ENCODE measurements at places on chromosomes 3 and 15. TPM values are rescaled to one million over a fixed set of nuclear protein-coding genes. Genes with fewer than 3 reads are reported as not detected.

GALNT15 gene
- total RNA-seq: 0.10 TPM

GRCh38 chr3:56928379-56929068, 126.8 kb upstream of the ARHGEF3 start:
- no peaks in the 10 kb centered on the region for H3K36me3 ChIP-seq
- no peak for DNase-seq
- H3K27ac ChIP-seq: no peak overlapping the region

DNA sequence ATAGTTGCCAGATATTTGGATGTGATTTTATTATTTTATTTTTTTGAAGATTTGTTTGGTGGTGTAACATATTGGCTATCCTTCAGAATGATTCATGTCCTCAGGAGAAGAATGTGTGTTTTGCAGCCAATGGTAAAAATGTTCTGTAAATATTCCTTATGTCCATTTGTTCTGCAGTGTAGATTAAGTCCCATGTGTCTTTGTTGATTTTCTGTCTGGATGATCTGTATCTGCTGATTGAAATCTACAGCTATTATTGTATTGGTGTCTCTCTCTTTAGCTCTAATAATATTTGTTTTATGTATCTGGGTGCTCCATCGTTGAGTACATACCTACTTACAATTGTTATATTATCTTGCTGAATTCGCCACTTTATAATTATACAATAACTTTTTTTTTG, 1641.7 kb downstream of the OTOL1 start:
- no peak overlapping the region for H3K27ac ChIP-seq
- no peak for DNase-seq
- H3K4me3 ChIP-seq: no peak overlapping the region

- no peak for DNase-seq
- no peaks in the 10 kb centered on the region for H3K27me3 ChIP-seq
- H3K4me3 ChIP-seq: no peak overlapping the region
Measured at GRCh38 chr3:2375376-2375775, 276.7 kb downstream of the CNTN4 start.

DNA sequence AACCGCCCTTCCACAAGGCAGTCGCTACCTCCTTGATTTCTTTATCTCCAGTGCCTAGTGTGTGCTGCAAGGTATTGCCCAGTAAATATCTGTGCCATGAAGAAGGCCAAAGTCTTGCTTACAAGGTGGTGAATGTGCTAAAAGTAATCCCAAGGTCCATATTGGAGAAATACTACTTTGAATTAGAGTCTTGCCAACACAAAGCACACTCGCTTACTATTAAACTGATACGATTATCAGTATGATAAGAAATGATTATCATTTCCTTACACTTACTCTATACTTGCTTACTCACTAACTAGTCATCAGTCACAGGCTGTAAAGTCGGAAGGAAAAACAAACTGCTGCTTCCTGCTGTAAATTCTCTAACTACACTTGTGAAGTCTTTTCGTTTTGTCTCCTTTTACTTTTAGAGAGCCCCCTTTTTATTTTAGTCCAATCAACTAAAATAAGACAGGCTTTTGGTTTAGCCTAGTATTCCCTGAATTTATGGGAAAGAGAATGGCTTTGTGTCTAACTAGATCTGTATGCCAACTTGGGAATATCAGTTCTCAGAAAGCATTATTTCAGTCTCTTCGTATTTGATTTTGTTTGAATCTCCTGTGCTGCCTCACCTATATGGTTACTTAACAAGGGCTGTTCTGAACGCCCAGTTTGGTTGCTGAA, 107.1 kb upstream of the TSC22D2 start:
- peak; percentile 80 for DNase-seq
- no peaks in the 10 kb centered on the region for H3K27me3 ChIP-seq
- no peaks in the 10 kb centered on the region for H3K36me3 ChIP-seq
- peaks cover 37% of the 10 kb centered on the region for H3K4me1 ChIP-seq
- H3K27ac ChIP-seq: peak overlapping the region; percentile 96
- peak overlapping the region; percentile 12 for H3K4me3 ChIP-seq

DAZL gene
- total RNA-seq: not detected

GRCh38 chr3:10955711-10956453, 36.7 kb upstream of the SLC6A1 start:
- H3K27me3 ChIP-seq: no peaks in the 10 kb centered on the region
- no peak overlapping the region for H3K4me3 ChIP-seq
- H3K27ac ChIP-seq: no peak overlapping the region
- no peaks in the 10 kb centered on the region for H3K36me3 ChIP-seq

DNA sequence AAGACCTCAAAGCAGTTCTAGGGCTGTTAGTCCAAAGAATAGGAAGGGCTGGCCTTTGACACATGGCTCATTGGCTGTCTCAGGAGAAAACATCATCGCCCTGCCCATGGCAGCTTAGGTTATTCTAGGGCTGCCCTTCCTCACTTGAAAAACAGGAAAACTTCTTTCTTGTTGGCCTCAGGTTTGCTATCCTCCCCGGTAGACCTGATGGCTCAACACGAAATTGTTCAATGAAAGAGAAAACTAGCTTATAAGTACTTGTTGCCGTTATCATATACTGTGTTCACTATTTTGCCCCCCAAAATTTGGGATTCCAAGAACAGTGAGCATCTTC, 602 bp upstream of the SLTM start:
- no peaks in the 10 kb centered on the region for H3K27me3 ChIP-seq
- H3K27ac ChIP-seq: peak overlapping the region; percentile 98
- no peak for DNase-seq
- peaks cover 14% of the 10 kb centered on the region for H3K36me3 ChIP-seq
- H3K4me3 ChIP-seq: peak overlapping the region; percentile 94

GRCh38 chr3:87354398-87354797, 78.0 kb upstream of the POU1F1 start:
- no peak overlapping the region for H3K4me3 ChIP-seq
- no peak for DNase-seq
- H3K36me3 ChIP-seq: no peaks in the 10 kb centered on the region
- peaks cover 2% of the 10 kb centered on the region for H3K4me1 ChIP-seq

DNA sequence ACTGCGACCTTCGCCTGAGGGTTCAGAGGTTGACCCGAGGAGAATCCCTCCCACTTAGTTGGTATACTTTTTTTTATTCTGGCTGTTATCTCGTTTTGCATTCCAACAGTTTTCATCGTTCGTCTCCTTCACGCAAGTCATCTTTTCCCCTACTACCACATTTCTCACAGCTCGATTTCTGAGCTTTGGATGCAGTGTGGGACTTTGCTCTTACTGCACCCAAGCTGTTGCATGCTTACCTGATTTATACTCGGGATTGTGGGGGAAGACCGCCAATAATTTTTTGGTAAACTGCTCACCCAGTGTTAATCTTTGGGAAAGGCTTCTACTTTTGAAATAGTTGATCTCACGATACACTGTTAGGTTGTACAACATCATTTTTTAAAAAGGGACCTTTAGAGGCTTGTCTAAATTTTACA, 702 bp downstream of the TBC1D23 start:
- peak overlapping the region; percentile 97 for H3K4me3 ChIP-seq
- no peaks in the 10 kb centered on the region for H3K36me3 ChIP-seq
- peaks cover 28% of the 10 kb centered on the region for H3K4me1 ChIP-seq
- H3K27ac ChIP-seq: peak overlapping the region; percentile 96
- DNase-seq: no peak

DNA sequence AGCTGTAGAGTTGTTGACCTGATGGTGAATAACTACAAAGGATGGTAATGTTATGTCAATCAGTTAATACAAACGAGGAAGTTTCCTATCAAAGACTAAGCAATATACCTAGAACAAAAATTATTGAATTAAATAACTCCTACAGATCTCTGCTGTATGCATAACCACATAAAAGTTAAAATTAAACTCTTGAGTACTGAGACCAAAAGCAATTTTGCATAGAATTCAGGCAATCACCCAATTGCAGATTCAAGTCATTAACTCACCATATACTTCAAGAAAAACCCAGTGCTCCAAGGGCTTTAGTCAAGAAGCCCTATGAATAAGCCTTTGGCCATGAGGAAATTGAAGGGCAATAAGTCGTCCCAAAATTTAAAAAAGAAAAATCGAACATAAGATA, 518.8 kb downstream of the MECOM start:
- 0 out of 2 replicates have a peak, but pooled peaks cover 3% of the 10 kb centered on the region for H3K36me3 ChIP-seq
- no peak for DNase-seq
- H3K4me1 ChIP-seq: peaks cover 22% of the 10 kb centered on the region
- H3K4me3 ChIP-seq: no peak overlapping the region

- no peak for DNase-seq
- H3K27me3 ChIP-seq: no peaks in the 10 kb centered on the region
- no peak overlapping the region for H3K4me3 ChIP-seq
- no peaks in the 10 kb centered on the region for H3K36me3 ChIP-seq
Measured at GRCh38 chr15:37801529-37801928, 132.9 kb upstream of the TMCO5A start.

DNA sequence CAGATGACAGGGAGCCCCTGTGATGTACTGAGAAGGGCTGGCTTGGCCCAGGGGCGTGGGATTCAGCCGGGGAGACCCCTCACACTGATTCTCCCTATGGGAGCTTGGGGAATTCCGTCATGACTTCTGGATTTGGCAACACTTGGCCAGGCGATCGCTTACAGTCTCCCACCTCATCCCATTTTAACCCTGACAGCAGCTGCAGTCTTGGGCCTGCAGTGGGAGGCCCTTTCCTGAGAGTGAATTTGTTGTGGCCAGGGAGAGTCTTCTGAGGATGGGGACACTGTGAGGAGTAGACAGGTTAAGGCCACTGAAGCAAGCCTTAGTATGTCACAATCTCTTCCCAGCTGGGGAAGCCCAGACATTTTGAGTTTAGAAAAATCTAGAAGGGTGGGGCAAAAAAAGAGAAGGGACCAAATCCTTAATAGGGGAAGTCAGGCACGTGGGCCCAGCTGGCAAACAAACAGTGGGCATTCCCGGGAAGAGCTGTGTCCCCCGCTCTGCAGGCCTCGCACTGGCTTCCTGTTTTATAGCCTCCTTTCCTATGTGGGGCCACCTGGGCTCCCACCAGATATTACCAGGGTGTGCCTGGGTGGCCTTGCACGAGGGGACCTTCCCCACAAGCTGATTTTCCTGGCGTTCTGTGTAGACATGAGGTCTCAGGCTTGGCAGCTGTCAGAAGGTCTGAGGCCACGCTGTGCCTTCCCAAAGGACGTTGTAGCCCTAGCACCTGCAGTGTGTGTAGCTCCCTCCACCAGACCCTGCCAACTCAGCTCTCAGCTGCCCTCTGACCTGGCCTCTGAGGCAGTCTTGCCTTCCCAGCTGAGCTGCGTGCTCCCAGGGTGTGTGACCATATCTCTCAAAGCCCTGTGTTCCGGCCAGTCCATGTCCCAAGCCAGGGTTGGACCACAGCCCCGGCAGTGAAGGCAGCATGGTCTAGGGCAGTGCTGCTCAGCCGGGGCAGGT, 64.5 kb downstream of the FEM1B start:
- no peak overlapping the region for H3K4me3 ChIP-seq
- DNase-seq: no peak
- H3K27ac ChIP-seq: no peak overlapping the region
- no peaks in the 10 kb centered on the region for H3K4me1 ChIP-seq

DNA sequence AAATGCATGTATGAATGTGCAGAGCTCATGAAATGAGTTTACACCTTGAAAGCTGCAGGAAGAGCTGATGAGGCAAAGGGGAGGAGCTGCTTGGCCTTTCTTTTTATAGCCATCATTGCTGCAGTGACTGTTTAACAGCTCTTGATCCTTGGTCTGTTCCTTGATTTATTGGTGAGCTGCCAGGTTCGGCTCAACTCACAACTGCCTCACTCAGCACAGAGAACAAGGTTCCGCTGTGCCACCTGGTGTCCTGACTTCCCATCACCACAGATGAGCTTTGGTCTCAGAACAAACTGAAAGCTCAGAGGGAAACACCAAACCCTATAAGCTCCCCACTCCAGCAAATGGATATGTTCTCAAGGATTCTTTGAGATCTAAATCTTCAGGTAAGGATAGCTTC, 626.1 kb downstream of the MAGI1 start:
- no peaks in the 10 kb centered on the region for H3K36me3 ChIP-seq
- H3K27ac ChIP-seq: no peak overlapping the region
- DNase-seq: no peak
- H3K27me3 ChIP-seq: no peaks in the 10 kb centered on the region
- H3K4me1 ChIP-seq: no peaks in the 10 kb centered on the region

MAP2K1 gene
- total RNA-seq: 67.9 TPM

DNA sequence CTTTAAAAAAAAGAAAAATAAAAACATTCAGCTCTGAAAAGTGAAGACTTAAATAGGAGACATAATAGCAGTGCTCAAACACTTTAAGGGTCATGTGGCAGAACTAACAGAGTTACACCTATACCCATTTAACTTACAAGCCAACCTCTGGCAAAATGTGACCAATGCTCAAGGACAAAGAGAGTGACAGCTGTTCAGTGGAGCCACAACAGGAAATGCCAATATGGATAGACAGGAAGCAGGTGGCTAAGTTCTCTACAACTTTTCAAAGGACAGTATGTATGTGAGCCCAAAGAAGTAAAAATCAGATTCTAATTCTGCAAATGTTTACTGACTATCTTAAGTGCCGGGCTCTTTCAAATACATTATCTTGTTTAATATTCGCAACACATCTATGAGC, 3.4 kb downstream of the TMCC1 start:
- DNase-seq: no peak
- H3K4me3 ChIP-seq: no peak overlapping the region
- H3K4me1 ChIP-seq: peaks cover 48% of the 10 kb centered on the region
- peak overlapping the region; percentile 95 for H3K27ac ChIP-seq

DNA sequence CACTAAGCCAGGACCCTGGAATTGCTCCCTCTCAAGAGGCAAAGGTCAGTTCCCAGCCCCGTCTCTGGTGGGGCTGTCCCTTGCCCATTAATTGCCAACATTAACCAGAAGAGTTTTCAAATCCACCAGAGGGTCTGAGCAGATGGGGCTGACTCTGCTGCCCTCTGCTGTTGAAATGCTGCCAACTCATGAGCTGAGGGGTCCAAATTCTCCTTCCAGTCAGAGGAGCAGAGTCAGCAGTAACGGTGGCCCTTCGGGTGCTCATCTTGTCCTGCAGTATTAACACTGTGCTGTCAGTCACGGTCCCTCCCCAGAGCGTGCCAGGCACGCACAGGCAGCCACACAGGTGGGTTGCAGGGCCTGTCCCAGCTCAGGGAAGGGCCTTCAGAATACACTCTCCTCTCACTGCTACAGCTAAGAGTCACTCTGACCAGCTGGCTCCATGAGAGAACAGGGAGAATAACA, 10.7 kb upstream of the SPTBN5 start:
- peak overlapping the region; percentile 30 for H3K27ac ChIP-seq
- H3K36me3 ChIP-seq: peaks cover 7% of the 10 kb centered on the region
- H3K4me1 ChIP-seq: 0 out of 2 replicates have a peak, but pooled peaks cover 2% of the 10 kb centered on the region
- no peaks in the 10 kb centered on the region for H3K27me3 ChIP-seq

GRCh38 chr15:101625980-101626379, 26.2 kb downstream of the TM2D3 start:
- no peak overlapping the region for H3K27ac ChIP-seq
- no peaks in the 10 kb centered on the region for H3K4me1 ChIP-seq
- no peak overlapping the region for H3K4me3 ChIP-seq
- DNase-seq: no peak
- H3K36me3 ChIP-seq: no peaks in the 10 kb centered on the region
- no peaks in the 10 kb centered on the region for H3K27me3 ChIP-seq

- peaks cover 8% of the 10 kb centered on the region for H3K4me1 ChIP-seq
- no peak overlapping the region for H3K27ac ChIP-seq
- no peak overlapping the region for H3K4me3 ChIP-seq
- DNase-seq: no peak
- no peaks in the 10 kb centered on the region for H3K27me3 ChIP-seq
Measured at GRCh38 chr15:90644952-90645725, 72.0 kb upstream of the BLM start.

GRCh38 chr15:94743668-94744067, 512.3 kb downstream of the MCTP2 start:
- no peaks in the 10 kb centered on the region for H3K36me3 ChIP-seq
- no peaks in the 10 kb centered on the region for H3K27me3 ChIP-seq
- no peaks in the 10 kb centered on the region for H3K4me1 ChIP-seq
- H3K27ac ChIP-seq: no peak overlapping the region
